ENCODE measurements at places on chromosomes 7 and 10.

DNA sequence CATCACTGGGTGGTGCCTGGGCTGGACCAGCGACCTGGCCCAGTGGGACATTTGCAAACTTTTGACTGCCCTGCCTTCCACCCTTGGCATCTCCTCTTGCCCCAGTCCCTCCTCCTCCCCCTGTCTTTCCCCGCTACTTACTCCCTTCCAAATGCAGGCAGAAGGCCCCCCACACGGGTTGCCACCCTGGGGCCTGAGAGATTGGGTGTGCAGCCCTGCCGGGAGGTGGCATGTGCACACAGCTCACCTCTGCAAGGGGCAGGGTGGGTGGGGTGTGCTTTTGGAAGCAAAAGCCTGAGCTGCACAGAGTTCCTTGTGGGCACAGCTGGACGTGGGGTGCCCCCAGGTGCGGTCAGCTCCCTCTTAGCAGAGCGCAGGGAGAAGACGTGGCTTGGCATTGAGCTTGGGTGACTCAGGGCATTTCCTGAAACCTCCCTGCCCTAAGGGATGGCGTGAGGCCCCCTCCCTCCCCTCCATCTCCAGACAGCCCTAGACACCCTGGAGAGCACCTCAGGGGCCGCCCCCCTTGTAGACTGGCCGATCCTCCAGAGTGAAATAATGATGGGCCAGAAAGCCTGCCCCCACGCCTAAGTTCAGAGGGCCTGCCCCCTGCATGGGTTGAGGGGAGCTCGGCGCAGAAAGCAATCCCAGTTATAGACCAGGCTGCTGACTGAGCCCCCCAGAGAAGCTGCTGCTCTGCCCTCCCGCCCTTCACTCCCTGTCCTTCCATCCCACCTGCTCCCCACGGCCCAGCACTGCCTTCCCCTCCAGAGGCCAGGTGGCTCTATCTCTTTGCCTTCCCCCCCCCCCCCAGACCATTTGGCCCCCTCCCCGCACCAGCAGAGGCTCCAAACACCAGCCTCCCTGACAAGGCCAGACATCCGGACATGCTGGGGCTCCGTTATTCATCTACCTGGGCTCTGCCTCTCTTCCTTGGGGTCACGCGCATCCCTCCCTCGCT is 2.3 kb upstream of the SHH start:
- DNase-seq = no peak

- no peak for DNase-seq
These were observed 196.8 kb downstream of the REEP3 start for GRCh38 chr10:63718006-63718405.

DNA sequence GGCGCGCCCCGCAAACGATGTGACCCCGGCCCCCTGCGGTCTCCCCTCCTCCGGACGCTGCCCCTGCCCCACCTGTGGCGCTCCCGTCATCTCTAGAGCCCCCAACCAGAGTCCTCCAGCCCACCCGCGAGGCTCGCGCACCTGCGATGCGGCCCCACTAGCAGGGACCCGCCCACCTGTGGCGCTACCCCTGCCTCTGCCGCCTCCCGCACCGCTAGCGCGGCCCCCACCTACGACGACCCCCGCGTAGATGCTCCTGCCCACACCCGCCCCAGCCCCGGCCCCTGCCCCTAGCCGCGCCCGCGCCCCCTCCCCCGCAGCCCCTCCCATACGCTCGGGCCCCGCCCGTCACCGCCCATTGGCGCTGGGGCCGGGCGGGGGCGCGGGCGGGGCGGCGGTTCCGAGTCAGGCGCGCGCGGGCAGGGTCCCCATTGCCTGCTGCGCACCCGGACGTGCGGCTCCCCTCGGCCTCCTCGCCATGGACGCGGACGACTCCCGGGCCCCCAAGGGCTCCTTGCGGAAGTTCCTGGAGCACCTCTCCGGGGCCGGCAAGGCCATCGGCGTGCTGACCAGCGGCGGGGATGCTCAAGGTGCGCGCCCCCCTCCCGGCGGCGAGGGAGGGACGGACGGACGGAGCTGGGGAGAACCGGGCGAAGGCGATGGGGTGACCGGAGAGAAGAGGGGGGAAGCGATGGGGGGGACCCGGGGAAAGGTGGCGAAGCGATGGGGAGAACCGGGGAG is at the start of gene PFKP:
PFKP (plus strand) TSS at position 431 of the 741 bp plus-strand sequence; CDS start at position 479, 48 bp downstream.
- DNase-seq = no peak

- DNase-seq = no peak
These were observed 86.2 kb downstream of the APBB1IP start for GRCh38 chr10:26524161-26524896.

- DNase-seq = no peak
These were observed 12.4 kb upstream of the SERPINE1 start for GRCh38 chr7:101114492-101114891.

DNA sequence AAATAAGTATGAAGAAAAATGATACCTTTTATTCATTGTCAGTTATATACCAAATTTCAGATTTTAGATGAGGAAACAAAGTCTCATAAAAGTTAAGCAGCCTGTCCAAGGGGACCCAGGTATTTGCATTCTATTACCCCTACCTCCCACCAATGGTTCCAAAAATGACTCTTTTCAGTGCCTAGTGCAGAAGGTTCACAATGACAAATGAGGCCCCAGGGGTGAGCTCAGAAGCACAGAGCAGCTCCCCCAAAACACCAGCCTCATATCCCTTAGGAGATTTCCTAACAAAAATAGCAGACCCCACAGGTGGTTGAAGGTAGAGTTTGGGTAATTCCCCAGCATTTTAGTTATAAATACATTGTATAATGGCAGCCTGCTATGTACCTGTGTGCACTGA is 168.6 kb downstream of the REEP3 start:
- DNase-seq = no peak

- peak; percentile 18 for DNase-seq
These were observed 1.5 kb downstream of the SLC25A13 start for GRCh38 chr7:96320442-96320841.

DNA sequence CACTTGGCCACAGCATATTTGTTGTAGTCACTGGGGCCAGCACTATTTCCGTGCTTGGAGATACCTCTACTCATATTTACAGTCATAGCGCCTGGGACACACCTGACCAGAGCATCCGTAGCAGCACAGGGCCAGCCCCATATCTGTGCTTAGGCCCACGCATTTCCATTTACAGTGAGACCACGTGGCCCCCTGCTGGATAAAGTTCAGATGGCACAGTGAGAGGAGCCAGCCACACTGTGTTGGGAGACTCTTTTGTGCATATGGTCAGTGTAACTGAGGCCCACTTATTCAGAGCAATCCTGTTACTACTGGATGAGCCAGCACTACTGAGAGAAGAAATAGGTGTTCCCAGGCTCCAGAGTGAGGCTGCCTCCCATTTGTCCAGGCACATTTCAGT is 455.3 kb downstream of the REEP3 start:
- DNase-seq = peak; percentile 34

DNA sequence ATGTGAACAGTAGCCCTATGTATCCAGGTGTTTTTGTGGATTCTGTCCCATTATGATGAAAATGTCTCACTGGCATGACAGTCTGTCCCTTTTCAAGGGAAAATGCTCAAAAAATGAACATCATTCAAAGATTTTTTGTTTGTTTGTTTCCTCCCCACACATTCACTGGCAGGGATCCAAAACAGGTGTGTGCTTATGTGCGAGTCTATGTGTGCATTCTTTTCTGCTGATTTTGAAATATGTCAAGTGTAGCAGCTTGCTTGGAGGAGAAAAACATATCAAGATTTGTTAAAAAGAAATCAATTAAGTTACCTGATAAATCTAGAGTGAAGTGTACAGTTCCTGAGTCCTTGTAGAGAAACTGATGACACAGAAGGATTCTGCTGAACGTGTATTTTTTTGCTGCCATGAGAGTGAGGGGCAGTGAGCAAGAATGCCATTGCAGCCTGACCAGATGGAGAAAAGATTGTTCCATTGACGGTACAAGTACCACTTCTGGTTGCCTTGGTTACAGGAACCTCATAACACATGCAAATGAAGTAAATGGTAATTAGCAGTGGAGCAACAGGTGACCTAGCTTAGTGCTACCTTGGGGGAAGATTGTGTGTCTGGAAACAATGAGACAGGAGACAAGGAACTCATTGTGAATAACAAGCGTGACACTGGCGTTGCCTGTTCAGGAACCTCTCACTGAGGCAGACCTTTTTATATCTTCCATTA is 277.4 kb upstream of the PHYHIPL start:
- no peak for DNase-seq

DNA sequence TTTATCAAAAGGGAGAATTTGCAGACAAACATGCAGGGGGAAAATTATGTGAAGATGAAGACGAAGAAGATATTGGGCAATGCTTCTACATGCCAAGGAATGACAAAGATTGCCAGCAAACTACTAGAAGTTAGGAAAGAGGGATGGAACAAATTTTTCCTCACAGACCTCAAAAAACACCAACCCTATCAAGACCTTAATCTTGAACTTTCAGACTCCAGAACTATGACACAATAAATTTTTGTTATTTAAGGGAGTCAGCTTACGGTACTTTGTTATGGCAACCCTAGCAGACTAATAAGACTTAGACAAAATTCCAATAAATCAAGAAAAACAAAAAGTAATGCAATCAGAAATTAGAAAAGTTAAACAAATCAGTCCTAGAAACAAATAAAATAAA is 280.0 kb upstream of the GNAI1 start:
- DNase-seq = no peak

GRCh38 chr10:43735907-43736306 is 87.2 kb upstream of the ZNF32 start:
- no peak for DNase-seq

DNA sequence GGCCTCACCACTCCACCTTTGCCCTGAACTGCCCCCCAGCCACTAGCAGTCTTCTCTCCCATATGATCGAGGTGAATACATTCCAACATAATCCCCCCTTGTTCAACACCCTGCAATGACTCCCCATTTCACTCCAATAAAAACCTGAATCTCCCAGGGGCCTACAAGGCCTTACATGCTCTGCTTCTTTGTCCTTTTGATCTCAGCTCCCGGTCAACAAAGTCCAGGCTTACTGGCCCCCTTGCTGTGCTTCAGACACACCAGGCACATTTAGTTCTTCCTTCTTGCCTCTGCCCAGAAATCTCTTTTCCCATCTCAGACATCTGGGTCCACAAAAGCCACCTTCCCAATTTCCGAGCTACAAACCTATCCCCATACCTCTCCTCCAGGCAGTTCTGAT is 14.0 kb downstream of the MET start:
- no peak for DNase-seq

DNA sequence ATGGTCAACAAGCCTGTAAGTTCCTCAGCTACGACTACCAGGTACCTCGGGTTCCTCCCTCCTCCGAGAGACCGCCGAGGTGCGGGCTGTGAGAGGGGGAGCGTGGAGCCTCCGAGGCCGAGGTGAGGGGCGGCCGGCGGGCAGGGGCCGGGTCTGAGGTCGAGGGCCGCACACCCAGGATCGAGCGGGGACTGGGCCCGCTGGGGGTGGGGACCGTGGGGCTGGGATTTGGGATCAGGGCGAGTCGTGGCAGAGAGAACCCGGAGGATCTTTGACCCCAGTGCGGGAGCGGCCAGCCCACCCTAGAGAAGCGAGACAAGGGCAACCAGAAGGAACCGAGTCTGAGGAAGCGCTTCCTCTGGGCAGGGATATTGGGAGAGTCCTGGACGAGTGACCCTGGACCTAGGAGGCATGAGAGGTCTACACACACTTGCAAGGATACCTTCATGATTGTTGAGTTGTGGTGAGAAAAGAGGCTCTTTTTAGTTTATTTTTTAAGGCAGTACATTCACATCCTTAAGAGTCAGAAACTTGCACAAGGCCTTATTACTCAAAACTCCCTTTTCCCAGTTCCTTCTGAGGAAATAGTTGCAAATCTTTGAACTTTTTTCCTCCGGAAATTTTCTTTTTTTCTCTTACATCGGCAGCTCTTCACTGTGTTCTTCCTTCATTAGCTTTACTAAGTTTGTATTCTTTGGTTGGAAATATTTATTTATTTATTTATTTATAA is 395 bp downstream of the ZNF487 start:
- no peak for DNase-seq

GRCh38 chr10:78543749-78544362 is 510.2 kb downstream of the RPS24 start:
- no peak for DNase-seq

- DNase-seq = no peak
These were observed 14.5 kb downstream of the AKR1B1 start for GRCh38 chr7:134444198-134444960.

Data from AML-193 (cell line).